GM23338 (cell line): ENCODE measurements at places on chromosomes 12 and 14.

GRCh38 chr12:15651371-15651770 is 137.8 kb downstream of the EPS8 start:
- DNase-seq: no peak

GRCh38 chr12:109702111-109702841 is 11.3 kb upstream of the FAM222A start:
- no peak for DNase-seq

DNA sequence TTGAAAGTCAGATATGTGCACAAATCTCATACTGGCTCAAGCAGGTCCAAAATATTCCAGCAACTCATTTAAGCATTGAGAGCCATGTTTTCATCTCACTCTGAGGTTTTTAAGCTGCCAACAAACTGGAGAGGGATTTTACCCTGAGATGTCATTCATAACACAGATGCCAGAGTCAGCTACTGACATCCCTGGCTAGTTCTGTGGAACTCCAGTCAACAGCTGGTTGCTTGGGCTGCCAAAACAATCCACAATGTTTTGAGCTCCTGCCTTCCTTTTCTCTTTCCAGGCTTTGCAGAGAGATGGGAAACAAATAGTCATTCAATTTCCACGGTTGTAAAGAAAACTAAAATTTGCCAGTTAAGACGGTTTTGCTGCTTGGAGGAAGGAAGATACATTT is 621.2 kb upstream of the FBXO33 start:
- peak; percentile 5 for DNase-seq

GRCh38 chr12:25713264-25713663 is 160.2 kb upstream of the LMNTD1 start:
- no peak for DNase-seq

- DNase-seq: no peak
Measured at GRCh38 chr14:105260959-105261358, 12.6 kb downstream of the BTBD6 start.

- DNase-seq: no peak
Measured at GRCh38 chr14:71648725-71649124, 283.5 kb upstream of the RGS6 start.

DNA sequence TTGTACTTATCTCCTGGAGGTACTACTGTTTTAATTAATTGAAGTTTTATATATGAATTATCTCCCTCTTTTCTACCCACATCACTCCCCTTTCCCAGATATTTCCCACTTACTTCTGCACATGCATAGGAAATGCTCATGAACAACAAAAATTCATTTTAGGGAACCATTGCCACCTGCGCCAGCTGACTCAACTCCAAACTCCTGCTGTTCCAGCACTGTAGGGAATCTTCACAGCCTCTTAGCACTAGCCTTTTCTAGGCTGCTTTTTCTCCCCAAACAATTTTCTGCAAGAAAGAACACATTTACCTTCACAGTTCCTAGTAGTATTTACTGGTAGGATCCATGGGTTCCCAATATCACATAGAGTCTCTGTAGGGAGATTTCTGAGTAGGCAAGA is 268.4 kb downstream of the LRFN5 start:
- DNase-seq: no peak

- DNase-seq: peak; percentile 27
Measured at GRCh38 chr12:19223018-19223417, 93.5 kb downstream of the PLEKHA5 start.

DNA sequence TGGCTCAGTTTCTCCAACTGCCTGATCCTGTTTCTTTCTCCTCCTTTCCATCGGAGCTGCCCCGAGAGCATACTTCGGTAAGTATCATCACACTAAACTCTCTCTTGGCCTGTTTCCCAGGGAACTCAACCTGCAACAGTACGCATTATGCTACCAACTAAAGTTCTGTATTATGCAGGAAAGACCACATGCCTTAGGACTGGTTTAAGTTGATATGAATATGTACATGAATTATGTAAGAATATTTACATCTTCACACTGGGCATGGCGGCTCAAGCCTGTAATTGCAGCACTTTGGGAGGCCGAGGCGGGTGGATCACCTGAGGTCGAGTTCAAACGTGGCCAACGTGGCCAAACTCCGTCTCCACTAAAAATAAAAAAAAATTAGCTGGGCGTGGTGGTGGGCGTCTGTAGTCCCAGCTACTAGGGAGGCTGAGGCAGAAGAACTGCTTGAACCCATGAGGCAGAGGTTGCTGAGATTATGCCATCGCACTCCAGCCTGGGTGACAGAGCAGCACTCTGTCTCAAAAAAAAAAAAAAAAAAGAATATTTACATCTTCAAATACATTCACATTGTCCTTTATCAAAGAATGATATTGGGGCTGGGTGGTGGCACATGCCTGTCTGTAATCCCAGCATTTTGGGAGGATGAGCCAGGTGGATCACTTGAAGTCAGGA is 31.9 kb upstream of the VPS33A start:
- DNase-seq: no peak

DNA sequence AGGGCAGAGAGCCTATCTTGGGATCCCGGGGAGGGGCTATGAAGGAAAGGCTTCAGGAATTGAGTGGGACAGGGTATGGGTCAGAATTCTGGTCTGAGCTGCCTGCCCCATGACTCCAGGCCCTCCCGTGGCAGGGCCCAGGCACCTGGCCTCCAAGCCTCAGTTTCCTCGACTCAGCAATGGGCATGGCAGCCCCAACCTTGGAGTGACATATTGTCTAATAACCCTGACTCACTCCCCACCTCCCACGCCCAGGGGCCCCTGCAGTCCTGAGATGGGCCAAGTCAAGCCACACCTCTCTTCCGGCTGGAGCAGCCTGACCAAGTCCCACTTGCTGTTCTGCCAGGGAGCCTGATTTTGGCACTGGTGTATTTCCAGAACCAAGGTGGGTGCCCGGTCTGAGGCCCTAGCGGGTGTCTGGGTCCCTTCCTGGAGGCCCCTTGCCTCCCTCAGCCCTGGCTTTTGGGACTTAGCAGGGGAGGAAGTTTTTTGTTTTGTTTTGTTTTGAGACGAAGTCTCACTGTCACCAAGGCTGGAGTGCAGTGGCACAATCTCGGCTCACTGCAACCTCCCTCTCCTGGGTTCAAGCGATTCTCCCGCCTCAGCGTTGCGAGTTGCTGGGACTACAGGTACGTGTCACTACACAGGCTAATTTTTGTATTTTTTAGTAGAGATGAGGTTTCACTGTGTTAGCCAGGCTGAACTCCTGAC is 40.3 kb upstream of the RCOR1 start:
- no peak for DNase-seq

- DNase-seq: peak; percentile 63
Measured at GRCh38 chr12:69091442-69092017, 147.8 kb upstream of the CPSF6 start.

DNA sequence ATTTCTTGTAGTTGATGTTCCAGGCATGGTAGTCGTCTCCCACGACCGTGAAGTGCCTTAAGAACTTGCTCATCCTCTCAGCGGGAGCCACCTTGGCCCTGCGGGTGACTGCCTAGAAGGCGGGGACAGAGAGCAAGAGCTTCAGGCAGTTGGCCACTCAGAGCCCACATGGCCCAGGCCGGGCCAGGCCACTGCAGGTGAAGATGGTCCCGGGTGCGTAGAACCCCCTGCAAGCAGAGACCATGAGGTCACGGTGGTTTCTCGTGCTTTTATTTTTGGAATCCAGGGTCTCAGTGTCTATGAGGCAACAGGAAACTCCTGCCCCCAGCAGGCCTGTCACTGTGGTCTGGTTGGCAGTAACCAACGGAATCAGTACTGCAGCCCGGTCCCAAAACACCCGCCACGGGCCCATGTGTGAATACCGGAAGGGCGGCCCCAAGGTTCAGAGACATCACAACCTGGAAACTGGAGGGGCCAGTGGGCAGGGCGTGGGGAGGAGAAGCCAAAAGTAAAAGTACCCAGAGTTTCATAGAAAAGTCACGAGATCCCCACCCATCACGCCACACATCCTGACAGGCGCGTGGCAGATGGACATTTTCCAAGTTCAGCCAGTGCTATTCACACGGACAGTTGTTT is 27.5 kb downstream of the HVCN1 start:
- no peak for DNase-seq

- no peak for DNase-seq
Measured at GRCh38 chr14:105935384-105935783, 409.0 kb downstream of the TMEM121 start.

DNA sequence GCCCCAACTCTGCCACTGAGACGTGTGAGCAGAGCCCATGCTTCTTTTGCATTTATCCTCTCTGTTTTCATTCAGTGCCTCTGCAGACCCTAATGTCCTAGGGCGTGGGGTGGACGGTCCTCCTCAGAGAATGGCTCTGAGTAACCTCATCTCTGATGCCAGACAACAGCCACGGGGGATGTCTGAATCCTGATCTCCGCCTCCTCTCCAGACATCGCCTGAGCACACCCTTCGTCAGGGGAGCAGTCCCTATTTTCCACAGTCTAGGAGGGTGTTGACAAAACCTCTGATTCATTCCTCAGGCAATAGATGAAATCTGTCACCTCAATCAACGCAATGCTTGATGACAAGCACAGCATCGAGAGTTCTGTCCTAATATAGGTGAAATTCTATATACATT is 109.2 kb upstream of the DYRK2 start:
- no peak for DNase-seq

GRCh38 chr12:26741584-26742227 is 91.3 kb downstream of the ITPR2 start:
- no peak for DNase-seq

GRCh38 chr12:96170328-96170727 is 23.8 kb upstream of the ELK3 start:
- DNase-seq: no peak

DNA sequence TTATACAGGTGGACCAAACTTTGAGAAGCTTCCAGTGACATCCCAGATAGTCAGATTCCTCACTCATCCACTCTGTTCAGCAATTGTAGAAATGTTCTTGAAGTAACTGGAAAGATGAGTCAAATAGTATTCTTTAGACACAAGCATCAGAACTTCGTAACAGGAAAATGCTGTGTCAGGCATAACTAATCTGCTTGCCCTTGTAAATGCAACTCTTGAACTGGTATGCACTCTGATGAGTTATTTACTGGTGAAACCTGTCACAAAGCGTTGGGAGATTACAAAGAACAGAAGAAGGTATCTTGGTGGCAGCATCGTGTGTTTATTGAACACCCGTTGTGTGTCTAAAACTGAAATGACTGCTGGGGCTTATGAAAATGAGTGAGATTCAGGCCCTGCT is 10.8 kb upstream of the DUSP6 start:
- DNase-seq: no peak

DNA sequence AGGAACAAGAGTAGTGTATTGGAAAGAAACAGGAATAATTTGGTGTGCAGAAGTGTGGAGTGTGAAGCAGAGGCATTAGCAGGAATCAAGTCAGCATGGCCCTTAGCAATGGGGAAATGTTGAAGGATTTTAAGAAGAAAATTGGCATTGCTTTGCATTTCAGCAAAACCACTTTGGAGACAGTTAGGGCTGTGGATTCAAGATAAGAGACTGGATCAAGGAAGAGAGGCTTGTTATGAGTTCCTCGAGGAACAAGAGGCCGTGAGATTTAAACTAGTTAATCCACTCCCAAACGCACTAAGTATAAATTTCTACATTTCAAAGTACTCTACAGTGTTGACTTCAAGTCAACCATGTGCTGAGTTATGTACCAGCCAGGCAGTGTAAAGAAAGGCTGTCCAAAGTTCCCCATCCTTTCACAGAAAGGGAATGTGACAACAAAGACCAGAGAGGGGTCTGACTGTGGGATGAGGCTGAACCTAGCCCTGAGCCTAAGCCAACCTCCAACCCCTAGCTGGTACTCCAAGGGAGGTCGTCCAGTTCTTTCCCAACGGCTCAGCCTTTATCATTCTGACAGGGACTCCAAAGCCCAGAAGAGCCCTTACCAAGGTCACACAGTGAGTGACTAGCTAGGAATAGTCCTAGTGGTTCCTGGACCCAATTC is 91.2 kb upstream of the BMP4 start:
- no peak for DNase-seq

DNA sequence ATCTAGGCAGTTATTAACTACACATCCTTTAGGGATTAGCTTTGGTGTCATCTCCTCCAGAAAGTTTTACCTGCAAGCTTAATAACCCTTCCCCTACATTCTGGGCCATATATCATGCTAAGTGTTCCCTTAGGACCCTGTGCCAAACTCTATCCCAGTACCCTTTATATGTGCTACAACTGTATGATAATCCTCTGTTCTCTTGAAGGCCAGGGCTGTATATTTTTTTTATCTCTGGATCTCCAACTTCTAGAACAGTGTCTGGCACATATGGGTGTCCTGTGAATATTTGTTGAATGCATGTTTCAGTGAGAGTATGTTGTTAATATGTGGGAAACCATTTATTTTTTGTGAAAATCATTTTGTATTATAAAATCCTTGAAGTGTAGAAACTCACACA is 106.7 kb downstream of the PPM1A start:
- DNase-seq: no peak

- DNase-seq: no peak
Measured at GRCh38 chr12:75706786-75707605, 195.6 kb upstream of the KRR1 start.

GRCh38 chr12:92551853-92552397 is 150.9 kb upstream of the PLEKHG7 start:
- DNase-seq: no peak

DNA sequence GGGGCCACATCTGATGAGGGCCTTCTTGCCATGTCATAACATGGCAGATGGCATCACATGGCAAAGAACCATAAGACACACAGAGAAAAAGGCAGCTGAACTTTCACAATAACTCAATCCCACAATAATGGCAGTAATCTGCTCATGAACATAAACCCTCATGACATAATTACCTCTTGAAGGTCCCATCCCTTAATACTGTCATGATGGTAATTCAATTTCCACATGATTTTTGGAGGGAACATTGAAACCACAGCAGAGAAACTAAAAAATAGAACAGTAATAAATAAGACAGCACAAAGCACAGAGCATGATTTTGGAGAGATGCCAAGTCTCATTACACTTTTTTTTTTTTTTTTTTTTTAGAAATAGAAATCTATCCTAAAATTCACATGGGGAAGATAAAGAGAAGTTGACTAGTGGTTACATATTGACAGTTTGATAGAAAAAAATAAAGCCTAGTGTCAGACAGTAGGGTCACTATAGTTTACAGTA is 61.8 kb upstream of the ATF7IP start:
- no peak for DNase-seq

GRCh38 chr14:85444635-85445034 is 85.3 kb upstream of the FLRT2 start:
- no peak for DNase-seq

DNA sequence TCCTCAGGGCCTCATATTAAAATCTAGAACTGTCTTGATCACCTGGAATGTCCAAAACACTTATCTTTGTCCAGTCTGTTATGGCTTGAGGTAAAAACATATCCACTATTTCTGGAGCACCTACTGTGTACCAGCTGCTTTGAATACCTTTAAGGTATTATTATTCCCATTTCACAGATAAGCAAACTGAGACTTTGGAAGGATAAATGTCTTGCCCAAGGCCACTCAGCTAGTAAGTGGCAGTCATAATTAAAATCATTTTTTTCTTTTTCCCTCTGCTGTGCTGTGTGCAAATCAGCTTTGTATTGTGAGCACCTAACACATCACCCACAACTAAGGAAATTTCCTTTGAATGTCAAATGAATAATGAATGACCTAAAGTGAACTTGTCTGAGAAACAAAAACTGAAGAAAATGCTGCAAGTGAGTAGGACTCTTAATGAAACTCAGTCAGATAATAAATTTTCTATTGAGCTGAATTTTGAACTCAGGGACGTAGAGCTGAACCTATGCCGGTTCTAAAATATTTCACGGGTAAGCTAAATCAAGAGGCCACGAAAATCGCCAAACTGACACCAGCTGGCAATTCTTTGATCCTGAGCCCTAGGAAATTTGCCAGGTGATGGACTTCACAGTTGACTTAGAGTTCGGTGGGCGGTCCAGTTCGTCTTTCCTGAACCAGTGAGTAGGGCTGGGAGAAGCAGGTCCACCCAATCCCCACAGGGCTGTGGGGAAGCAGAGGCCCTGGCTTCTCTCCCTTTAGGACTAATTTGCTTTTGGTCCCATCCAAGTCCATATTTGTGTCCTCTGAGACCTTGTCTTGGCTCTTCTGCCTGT is 159.7 kb upstream of the PWP1 start:
- no peak for DNase-seq
